ENCODE measurements at places on chromosomes 4 and X.

DNA sequence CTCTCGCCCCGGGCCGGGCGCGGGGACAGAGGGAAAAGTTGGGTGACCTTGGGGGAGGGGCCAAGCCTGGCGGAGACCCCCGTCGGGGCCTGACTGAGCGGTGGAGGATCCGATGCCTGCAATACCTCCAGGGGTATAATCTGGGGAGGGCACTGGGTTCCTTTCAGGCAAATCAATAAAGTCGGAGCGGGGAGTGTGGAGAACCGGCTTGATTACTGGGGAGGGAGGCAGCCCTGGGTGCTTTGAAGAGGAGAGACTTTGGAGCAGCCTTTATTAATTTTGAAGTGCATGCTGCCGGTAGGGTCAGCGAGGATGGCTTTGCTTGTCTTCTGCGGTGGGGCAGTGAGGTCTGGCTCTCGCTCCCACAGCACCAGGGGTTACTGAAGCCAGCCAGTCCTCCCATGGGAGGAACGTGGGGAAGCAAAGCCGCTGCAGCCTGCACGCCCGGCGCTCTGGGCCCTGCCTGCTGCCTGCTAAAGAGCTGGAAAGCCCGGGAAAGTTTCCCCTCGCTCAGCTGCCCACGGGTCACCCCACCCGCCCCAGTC is 403 bp upstream of the LGI2 start:
- no peak for DNase-seq

GRCh38 chr4:1511441-1512041 is 105.3 kb upstream of the NKX1-1 start:
- no peak for DNase-seq

DNA sequence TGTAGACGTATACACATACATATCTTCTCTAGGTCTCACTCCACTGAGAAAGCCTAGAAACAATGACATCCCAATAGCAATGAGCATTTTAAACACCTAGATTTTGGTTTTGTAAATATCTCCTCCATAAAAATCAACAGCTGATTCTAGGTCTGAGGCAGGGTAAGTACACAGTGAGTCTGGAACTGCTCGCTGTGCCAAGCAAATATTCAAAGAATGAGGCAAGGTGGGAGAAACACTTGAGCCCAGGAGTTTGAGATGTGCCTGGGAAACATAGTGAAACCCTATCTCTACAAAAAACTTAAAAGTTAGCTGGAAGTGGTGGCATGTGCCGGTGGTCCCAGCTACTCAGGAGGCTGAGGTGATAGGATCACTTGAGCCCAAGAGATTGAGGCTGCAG is 22.2 kb downstream of the ABCG2 start:
- DNase-seq, result no peak

- no peak for DNase-seq
Measured at GRCh38 chr4:42050516-42051249, 60.4 kb downstream of the SLC30A9 start.

DNA sequence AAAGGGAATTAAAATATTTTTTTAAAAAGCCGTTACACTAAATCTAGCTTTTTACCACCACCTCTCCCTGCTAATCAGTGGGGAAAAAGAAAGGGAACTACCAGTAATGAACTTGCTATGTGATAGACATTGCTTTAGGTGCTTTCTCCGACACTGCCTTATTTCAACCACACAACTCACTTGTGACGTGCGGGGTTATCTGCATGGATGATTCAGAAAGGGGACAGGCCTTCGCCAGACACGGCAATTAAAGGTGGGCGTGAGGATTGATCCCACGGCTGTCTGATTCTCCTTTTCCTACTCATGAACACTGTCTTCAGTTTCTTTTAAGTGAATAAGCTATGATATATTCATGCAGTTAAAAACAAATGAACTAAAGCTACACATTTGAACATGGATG is 882 bp upstream of the CXCR3 start:
- DNase-seq, result peak; percentile 25

GRCh38 chr4:180086480-180087190 is 2156.6 kb upstream of the TENM3 start:
- no peak for DNase-seq

DNA sequence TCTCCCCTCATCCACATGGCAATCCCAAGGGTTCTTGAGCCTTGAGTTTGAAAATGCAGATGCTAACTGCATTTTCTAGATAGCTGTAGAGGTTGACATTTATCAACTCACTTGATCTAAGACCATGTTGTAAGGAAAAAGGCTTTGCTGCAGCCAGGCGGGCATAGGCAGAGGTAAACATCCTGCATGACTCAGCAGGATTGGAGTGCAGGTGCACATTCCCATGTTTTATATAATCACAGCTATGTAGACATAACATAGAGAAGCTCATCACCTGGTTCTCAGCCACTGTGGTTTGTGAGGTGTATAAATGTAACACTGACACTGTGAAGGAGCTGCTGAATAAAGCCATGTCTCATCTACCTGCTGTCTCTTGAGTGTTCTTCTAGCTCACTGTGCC is 62.3 kb upstream of the PDE5A start:
- DNase-seq, result no peak

GRCh38 chrX:110509755-110510532 is 151.3 kb downstream of the RTL9 start:
- DNase-seq, result no peak

DNA sequence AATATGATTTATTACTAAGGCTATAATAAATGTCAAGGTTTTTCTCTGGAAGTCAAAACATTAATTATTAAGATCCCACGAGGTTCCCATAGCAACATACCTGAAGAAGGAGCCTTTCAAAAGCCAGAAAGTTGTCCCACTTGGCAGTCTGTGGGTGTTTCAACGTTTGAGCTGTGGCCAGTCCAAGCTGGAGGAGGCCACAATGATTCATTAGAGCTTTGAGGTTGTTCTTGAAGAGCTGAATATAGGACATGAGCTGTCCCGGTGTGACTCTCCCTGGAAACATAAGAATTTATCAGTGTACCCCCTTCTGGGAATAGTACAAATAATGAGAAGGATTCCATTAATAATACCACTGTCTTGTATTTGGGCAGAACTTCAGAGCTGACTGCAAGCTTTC is 92.1 kb downstream of the SCFD2 start:
- no peak for DNase-seq

DNA sequence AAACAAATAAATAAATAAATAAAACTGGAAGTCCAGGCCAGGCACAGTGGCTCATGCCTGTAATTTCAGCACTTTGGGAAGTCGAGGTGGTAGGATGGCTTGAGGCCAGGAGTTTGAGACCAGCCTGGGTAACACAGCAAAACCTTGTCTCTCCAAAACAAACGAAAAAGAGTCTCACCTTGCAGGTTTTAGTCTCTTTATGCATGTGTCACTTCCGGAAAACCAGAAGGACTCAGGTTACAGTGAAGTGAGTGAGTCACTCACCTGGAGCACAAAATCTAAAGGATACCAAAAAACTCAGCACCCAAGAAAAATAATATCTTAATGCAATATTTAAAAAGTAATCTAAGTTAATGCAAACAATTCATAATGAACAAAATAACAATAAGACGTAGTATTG is 20.1 kb upstream of the SLC34A2 start:
- DNase-seq, result no peak

DNA sequence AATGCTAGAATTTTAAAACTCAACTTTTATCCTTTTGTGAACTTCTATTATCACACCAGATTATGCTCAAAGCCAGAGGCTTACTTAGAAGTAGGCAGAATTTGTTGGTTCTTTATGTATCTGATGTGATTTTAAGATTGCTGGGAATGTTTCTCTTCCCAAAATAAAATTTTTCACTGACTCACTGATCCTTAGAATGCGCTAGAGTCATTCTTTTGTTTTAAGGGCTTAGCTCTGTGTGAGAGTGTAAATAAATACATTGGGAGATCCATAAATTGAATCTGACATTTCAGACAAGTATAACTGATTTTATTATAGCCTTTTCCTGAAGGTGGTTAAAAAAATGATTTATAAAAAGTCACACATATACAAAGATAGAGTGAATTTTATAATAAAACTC is 101.3 kb downstream of the LARP1B start:
- DNase-seq, result no peak

GRCh38 chrX:70476934-70477733 is 32.5 kb downstream of the DLG3 start:
- no peak for DNase-seq

DNA sequence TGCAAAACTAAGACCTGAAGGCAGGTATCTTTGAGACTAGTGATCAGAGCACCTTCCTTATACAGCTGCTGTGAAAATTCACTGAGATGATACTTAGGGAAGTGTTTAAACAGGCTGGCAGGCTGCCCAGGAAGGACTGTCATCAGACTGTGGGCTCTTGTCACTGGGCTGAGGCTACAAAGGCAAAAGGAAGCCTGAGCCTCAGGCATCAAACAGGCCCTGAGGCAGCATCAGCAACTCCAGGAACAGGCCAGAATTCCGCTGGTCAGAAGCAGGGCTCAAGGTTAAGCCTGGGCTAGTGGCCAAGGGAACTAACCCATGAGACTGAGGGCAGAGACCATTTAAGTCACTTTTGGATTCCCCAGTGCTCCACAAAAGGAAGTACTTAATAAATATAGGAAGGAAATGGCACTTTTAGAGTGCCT is 12.8 kb downstream of the PJA1 start:
- DNase-seq, result no peak

- DNase-seq, result no peak
Measured at GRCh38 chr4:184168406-184169019, 49.2 kb downstream of the ENPP6 start.

DNA sequence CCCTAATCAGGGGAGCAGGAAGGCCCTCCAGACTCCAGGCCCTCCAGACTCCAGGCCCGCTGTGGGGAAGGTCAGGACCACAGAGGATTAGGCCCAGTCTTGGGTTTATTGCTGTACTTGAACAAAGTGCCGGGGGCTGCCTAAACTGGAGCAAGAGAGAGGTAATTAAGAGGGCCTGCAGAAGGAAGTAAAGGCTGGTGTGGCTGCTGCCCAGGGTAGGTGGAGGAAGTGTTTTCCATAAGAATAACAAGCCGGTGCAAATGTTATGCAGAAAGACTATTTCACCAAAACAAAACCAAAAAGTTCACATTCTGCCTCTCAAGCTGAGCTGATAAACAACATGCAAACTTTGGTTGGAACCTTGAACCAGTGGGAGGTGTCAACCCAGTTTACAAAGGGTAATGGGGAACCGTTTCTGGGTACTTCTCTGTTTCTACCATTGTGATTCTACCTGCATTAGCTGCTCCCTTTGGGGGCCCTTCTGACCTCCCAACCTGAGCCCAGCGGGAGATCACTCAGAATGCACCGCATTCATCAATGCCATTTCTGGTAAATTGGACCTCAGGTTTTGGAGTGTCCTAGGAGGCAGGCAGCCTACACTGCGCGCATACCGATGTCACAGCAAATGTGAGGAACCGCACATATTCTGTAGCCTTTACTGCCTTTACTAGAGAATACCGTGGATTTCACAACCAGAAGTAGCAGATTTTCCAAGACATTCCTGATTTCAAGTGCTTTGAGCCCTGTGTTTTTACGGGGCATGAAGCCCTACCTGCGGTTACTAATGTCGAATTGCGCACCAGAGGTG is 59.7 kb upstream of the BCOR start:
- no peak for DNase-seq

DNA sequence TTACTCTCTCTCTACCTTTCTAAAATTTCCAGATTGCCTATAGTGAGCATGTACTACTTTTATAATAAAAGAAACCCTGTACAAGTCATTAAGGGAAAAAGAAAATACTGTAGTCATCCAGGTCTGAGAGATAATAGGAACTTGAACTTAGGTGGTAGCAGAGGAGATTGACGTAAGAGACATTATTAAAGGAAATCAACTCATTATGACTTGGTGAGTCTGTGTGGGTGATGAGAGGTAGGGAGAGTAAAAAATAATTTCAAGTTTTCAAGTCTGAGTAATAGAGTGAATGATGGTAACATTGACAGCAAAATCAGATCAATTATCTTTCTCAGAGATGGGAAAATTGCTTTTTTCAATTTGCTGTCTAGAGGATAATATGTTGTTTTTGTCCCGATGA is 44.0 kb upstream of the ZCCHC12 start:
- no peak for DNase-seq

DNA sequence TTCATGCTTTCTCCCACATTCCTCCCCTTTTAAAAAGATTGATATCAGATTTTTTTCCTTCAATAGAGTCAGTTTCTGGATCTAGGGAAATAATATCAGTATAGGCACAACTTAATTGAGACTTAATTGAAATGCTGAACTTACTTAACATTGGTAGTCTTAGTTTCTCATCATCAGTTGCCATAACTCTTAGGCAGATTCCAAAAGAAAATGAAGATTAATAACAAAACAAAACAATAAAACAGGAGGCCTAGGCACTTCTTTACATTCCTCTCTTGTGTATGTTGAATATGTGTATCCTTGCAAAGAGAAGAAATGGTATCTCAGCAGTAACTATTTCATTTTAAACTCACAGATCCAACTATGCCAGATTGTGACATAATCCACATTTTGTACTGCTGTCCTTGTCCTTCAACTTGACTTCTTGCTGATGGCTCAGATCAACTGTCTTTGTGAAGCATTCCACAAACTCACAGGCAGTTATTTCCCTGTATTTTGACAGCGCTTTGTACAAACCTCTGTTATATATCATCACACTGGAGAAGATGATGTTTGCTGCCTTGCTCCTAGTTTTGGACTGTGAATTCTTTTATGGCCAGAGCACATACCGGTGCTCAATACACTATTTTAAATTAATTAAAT is 9.1 kb upstream of the SLC9B2 start:
- no peak for DNase-seq

DNA sequence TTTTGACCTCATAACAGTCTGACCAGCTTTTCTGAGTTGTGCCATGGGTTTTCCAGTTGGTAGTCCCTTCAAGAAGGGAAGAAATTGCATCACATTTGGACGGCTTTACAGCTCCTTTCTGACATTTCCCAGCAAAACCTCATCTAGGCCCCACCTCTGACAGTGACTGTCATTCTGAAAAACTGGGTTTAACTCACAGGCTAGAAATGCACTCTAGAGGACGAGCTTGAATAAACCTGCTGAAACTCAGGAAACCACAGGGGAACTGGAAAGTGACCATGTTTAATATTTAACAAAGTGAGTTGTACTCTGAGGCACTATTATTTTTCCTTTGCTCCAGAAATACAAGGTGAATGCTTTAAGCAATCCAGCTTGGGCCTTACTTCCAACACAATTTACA is 434.3 kb upstream of the RASGEF1B start:
- DNase-seq, result no peak

DNA sequence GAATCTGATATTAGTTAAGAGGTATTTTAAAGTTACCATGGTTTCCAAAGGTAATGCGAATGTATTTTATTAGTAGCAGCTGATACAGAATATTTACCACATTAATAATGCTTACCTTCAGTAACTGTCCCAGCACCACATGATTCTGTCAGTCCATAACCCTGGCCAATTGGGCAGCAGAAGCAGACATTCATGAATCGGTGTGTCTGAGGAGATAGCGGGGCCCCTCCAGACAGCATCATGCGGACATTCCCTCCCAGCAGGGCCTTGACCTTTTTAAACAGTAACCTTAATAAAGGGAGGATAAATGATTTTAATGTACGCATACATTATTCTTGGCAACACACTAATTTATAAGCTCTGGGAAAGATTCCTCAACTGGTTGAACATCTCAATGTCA is 43.0 kb upstream of the KCNE5 start:
- DNase-seq, result no peak

- no peak for DNase-seq
Measured at GRCh38 chrX:118884552-118885138, 61.0 kb downstream of the ZCCHC12 start.

- DNase-seq, result no peak
Measured at GRCh38 chr4:168646001-168646768, 149.3 kb downstream of the PALLD start.

GRCh38 chrX:105267167-105267566 is 46.7 kb upstream of the TEX13A start:
- DNase-seq, result no peak

- DNase-seq, result no peak
Measured at GRCh38 chr4:108881190-108881589, 118.3 kb upstream of the ETNPPL start.
